Osteoblast (primary cell): ENCODE measurements at places on chromosomes 6 and 20.

DNA sequence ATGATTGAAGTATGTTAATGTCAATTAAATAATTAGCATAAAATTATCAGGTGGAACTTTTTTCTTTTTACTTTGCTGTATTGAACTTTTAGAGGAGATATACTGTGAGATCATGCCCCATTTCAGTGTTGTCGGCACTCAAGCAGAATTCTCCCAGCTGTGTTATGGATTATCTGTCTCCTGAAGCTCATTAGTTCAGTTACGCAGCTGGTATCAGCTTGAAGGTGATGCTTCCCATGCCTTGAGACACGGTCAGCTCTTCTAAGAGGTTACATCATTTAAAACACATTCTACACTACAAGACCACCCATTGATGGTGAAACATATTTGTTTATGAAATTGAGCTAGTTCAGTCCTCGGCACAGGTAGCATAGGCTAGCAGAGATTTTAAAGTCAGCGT is 68.9 kb upstream of the PHACTR2 start:
- no peak for DNase-seq

GRCh38 chr6:142851601-142852000 is 93.4 kb downstream of the HIVEP2 start:
- DNase-seq = no peak

DNA sequence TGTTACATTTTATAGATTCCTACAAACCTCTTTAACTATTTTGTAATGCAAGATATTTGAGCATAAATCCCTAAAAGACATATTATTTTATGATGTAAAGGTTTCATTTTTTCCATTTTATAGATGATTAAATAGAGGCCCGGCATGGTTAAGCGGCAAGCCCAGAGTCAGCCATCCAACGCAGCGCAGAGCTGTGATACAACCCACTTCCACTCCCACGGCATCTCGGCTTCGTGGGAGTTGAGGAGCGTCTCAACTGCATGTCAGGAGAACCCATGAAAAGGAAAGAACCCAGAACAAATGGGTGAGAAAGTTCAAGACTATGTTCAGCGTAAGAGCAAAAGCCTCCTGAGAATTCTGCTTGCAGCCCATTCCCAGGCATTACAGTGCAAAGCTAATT is 488.2 kb downstream of the PRKN start:
- DNase-seq = no peak

DNA sequence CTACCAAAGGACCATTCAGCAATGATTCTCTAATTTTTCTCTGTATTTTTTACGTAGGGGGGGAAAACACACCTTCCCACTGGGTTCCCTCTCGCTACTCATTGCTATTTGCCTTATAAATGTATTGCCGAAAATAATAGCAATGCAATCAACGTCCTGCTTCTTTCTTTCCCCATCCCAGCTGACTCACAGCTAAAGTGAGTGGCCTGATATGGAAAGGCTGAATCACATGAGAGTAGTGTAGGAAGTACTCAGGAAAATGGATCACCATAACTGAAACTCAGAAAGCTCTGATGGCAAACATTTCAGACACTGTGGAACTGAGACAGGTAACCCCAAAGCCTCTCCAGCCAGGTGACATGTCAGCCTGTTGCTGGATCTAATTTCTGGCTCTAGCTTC is 49.3 kb upstream of the SRPK1 start:
- peak; percentile 88 for DNase-seq

- no peak for DNase-seq
Observed at GRCh38 chr6:42314571-42315258, 97.1 kb upstream of the MRPS10 start.

DNA sequence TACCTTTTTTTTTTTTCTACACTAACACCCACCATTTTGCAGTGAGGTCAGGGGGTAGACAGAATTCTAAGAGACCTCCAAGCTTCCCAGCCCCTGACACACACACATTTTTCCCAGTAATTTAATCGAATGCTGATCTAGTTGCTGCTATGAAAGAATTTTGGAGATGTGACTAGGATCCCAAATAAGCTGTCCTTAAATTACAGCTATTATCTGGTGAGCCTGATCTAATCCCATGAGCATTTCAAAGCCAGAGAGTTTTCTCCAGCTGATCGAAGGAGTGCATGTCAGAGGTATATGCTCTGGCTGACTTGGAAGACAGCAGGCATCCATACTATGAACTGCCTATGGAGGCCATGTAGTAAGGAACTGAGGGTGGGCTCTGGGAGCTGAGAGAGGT is 503.8 kb upstream of the MARCKS start:
- no peak for DNase-seq

DNA sequence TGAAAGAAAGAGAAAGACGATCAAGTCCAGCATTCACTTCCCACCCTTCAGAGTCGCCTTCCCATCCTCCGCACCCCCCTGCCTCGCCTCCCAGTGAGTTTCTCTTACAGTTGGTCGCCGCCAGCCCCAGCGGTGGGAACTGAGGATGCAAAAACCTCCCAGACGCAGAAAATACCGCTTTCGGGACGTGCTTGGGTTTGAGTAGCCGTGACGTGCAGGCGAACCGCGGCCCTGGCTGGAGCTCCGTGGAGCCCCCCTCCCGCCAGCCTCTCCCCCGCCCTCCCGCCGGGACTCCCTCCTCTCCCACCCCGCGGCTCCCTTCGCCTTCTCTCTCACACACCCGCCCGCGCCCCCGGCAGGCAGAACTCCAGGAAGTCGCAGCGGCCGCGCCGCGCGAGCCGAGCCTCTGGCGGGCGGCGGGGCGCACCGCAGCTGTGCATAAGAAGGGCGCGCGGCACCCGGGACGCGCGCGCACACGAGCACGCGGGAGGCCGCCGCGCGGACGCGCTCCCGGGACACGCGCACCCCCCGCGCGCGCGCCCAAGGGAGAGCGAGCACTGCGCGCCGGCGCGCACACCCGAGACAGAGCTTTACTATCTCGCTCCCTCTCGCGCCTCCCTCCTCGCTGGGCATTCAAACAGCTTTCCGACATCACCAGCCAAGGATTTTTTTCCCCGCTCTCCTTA is at the start of gene ADGRB3:
Gene ADGRB3 (plus strand): TSS at position 557 of the 686 bp plus-strand sequence. CDS start 3,394 bp downstream, outside the sequence.
- peak; percentile 82 for DNase-seq

- no peak for DNase-seq
Observed at GRCh38 chr6:26576407-26576843, 20.3 kb upstream of the ABT1 start.

DNA sequence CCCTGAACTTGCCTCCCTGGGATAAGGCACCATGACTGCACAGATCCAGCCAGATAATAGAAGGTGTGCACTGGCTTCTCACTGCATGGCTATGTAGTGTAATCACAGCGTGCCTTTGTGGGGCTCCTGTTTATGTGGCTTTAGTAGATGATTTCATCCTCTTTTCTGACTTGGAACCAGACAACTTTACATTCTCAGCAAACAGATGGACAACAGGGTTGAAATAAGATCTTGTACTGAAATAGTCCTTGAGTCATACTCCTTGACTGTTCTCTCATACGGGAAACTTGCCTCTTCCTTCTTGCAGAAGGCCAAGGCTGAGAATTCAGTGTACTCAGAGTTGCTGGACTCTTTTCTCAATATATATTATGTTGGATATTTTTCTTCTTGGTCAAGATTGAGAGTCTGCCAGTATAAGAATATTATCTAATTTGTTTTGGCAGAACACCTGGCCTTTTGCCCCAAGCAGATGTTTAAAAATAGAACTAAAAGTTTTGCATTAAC is 25.0 kb upstream of the RNF144B start:
- DNase-seq = peak; percentile 79

GRCh38 chr6:29990931-29991330 is 48.6 kb downstream of the HLA-A start:
- DNase-seq = no peak

GRCh38 chr6:1070085-1070521 is 241.8 kb upstream of the FOXQ1 start:
- DNase-seq = no peak

- DNase-seq = no peak
Observed at GRCh38 chr20:62961310-62961783, 8.8 kb downstream of the SLC17A9 start.

DNA sequence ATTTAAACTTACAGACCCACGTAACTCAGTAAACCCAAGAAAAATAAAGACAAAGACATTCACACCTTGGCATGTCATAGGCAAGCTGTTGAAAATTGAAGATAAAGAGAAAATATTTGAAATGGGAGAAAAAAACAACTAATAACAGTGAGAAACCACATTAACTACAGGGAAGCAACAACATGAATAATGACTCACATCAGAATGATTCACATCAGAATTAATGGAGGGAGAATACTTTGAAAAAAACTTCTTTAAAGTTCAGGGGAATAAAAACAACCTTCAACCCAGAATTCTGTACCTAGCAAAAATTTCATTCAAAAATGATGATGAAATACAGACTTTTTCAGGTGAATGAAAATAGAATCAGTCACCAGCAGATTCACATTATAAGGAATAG is 32.9 kb upstream of the SLC22A3 start:
- DNase-seq = no peak

- peak; percentile 75 for DNase-seq
Observed at GRCh38 chr20:20395087-20395486, 27.2 kb downstream of the INSM1 start.

- DNase-seq = no peak
Observed at GRCh38 chr6:30979141-30979540, 4.4 kb upstream of the MUC21 start.

GRCh38 chr20:59560588-59561227 is 43.6 kb upstream of the PHACTR3 start:
- peak; percentile 86 for DNase-seq

DNA sequence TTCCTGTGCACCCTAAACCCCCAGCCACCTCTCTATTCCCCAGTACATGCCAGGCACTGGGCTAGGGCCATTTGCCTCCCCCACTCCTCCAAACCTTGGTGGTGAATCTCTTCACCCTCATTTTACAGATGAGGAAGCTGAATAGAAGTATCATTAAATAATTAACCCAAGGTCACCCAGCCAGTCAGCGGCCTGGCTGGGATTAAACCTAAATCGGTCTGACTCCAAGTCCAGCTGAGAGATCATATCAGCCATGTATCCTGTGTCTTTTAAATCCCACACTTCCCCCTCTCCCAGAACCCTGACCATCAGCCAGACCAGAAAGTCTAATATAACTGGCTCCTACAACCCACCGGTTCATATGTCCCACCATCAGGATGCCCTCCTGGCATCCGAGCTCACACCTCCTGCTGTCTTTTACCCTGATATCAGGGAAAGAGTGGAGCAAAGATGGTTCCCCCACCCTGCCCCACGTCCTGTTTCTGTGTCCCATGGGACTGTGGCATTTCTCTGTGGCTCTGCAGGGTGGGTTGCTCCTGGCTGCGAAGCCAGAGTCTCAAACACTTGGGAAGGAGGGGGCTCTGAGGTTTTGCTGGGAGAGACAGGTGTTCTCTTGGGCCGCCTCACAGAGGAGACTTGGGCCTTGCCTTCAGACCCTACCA is 145.3 kb downstream of the VEGFA start:
- DNase-seq = peak; percentile 48

- no peak for DNase-seq
Observed at GRCh38 chr6:92468066-92468465, 951.3 kb downstream of the EPHA7 start.

DNA sequence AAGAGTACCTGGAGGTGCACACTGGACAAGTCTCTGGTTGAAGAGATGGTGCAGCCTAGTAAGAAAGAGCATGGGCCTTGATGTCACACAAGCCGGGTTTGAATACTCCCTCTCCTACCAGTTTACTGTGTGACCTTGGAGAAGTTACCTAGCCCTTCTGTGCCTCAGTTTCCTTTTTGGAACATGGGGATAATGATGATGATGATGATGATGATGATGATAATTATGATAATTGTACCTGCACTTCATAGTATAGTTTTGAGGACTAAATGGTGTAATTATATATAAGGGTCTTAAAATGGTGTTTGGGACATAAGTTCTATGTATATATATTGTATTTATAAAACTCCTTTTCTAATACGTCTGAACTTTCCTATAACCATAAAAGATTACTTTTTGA is 41.7 kb downstream of the POPDC3 start:
- peak; percentile 59 for DNase-seq

DNA sequence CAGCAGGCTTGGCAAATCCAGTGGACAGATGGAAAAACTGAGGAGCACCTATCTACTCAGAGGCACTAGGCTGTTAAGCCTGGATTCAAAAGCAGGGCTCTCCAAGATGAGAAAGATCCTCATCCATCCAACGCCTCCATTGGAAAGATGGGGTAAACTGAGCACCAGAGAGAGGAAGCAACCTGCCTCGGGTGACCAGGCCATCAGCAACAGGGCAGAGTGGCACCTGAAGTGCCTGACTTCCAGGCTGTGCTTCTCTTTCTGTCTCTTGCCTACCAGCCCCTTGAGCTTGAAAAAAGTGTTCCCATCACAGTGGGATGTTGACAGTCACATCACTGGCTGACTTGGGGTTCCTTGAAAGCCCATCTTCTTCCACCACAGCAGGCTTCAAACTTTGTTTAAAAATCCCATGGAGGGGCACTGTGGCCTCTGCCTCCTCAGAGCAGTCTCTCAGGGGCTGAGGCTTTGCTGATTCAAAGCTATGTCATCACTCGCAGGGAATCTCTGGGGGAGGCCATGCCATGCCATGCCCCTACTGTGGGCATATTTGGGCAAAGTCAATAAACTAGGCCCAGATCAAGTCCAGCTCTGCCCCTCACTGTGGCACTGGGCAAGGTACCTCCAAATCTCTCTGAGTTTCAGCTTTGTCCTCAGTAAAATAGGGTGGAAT is 44.8 kb upstream of the TGM2 start:
- DNase-seq = peak; percentile 88

- no peak for DNase-seq
Observed at GRCh38 chr6:51792273-51793030, 295.0 kb downstream of the PKHD1 start.

DNA sequence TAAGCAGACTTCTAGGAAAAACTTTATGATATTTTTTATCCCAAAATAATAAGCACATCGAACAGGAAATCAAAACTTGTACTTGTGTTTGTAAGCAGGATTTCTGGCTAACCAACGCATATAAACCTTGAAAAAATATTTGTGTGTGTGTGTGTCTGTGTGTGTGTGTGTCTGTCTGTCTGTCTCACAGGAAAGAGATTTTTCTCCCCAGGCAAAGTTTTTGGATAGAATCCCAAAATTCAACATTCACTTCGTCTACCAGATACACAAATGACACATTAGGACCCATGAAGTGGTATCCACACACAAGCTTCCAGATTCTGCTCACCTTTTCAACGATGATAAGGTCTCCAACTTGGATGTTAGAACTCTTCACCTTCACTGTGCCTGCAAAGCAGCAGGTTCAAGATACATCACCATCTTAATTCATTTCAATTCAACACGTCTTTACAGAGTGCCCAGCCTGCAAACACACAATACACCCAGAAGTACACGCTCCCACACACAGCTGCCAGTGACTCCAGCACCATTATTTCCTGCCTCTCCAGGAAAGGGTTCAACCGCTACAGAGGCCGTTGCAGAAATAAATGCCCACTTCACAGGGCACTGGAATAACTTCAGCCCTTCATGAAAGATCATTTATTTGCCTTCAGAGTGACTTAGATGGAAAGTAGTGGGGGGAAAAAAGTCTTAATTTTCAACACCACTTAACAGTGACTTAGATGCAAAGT is 70.9 kb downstream of the ATP9A start:
- no peak for DNase-seq

DNA sequence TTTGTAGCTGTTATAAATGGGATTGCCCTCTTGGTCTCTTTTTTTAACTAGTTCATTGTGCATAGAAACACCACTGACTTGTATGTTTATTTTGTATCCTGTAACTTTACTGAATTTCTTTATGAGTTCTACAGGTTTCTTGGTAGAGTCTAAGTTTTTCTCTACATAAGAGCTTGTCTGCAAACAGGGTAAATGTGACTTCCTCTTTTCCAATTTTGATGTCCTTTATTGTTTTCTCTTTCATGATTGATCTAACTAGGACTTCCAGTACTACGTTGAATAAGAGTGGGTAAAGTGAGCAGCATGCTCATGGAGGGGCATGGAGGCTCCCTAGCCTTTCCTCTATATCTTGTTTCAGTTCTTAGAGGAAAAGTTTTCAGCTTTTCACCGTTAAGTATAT is 3.0 kb upstream of the WFDC10A start:
- no peak for DNase-seq
